ENCODE measurements at places on chromosomes 16 and 17.
A peak's percentile ranks its signal among the peaks of the same experiment; 100 is the strongest.

GRCh38 chr17:27283751-27284150 is 10.2 kb upstream of the WSB1 start:
- no peaks in the 10 kb centered on the region for H3K36me3 ChIP-seq
- no peak overlapping the region for H3K27ac ChIP-seq
- no peak for DNase-seq
- no peaks in the 10 kb centered on the region for H3K27me3 ChIP-seq
- no peaks in the 10 kb centered on the region for H3K4me1 ChIP-seq

- H3K27ac ChIP-seq = peak overlapping the region; percentile 76
- no peaks in the 10 kb centered on the region for H3K36me3 ChIP-seq
- H3K27me3 ChIP-seq = no peaks in the 10 kb centered on the region
- peak overlapping the region; percentile 52 for H3K4me3 ChIP-seq
These were observed 74.9 kb upstream of the ZFHX3 start for GRCh38 chr16:73122604-73123391.

GRCh38 chr17:38621538-38621937 is 15.8 kb upstream of the SRCIN1 start:
- no peaks in the 10 kb centered on the region for H3K4me1 ChIP-seq
- no peaks in the 10 kb centered on the region for H3K27me3 ChIP-seq
- H3K4me3 ChIP-seq = no peak overlapping the region
- no peak overlapping the region for H3K27ac ChIP-seq

- no peaks in the 10 kb centered on the region for H3K27me3 ChIP-seq
- DNase-seq = peak; percentile 76
- H3K4me1 ChIP-seq = peaks cover 21% of the 10 kb centered on the region
- H3K27ac ChIP-seq = peak overlapping the region; percentile 7
These were observed 29.7 kb downstream of the DCAKD start for GRCh38 chr17:45021607-45022287.

DNA sequence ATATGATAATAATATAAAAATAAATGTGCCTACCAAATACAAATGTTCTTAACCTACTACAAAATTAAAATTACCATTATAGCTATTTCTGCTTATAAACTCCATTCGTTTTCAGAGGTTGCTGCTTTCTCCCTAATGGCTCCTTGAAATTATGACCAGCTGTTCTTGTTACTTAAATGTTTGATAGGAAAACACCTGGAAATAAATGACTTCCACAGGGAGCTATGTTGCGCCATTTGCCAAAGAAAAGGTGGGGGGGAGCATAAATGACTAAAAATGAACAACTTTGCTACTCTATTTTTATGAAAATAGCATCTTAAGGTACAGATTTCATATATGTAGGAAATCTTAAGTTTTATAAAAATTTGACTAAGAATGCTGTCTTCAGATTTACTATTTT is 157.5 kb upstream of the MON1B start:
- H3K27ac ChIP-seq = no peak overlapping the region
- no peaks in the 10 kb centered on the region for H3K36me3 ChIP-seq
- H3K4me1 ChIP-seq = no peaks in the 10 kb centered on the region
- H3K27me3 ChIP-seq = no peaks in the 10 kb centered on the region

DNA sequence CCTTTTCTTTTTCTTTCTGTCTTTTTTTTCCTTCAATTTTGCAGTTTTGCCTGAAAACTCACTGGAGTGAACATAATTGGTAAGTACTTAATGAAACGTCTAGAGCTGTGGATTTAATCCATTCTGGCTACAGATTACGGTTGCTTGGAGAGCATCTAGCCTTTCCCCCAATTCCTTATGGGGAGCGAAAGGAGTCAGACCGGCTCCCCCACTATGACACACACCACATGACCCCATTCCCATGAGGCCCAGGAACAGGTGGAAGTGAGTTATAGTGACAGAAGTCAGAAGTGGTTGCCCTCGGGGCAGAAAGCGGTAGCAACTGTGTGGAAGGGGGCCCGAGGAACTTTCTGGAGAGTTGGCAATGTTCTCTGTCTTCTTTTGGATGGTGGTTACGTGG is 41.2 kb downstream of the EMP2 start:
- no peak overlapping the region for H3K27ac ChIP-seq
- H3K4me3 ChIP-seq = no peak overlapping the region
- H3K4me1 ChIP-seq = no peaks in the 10 kb centered on the region
- DNase-seq = no peak
- peaks cover 79% of the 10 kb centered on the region for H3K36me3 ChIP-seq

- peak overlapping the region; percentile 45 for H3K4me3 ChIP-seq
- H3K27ac ChIP-seq = peak overlapping the region; percentile 67
- H3K4me1 ChIP-seq = peaks cover 6% of the 10 kb centered on the region
- peak; percentile 14 for DNase-seq
- H3K27me3 ChIP-seq = no peaks in the 10 kb centered on the region
These were observed 76.2 kb upstream of the KSR1 start for GRCh38 chr17:27379888-27380533.

- DNase-seq = no peak
- no peak overlapping the region for H3K27ac ChIP-seq
- peaks cover 4% of the 10 kb centered on the region for H3K36me3 ChIP-seq
- no peaks in the 10 kb centered on the region for H3K4me1 ChIP-seq
- H3K27me3 ChIP-seq = no peaks in the 10 kb centered on the region
- no peak overlapping the region for H3K4me3 ChIP-seq
These were observed 44.6 kb upstream of the ZNF750 start for GRCh38 chr17:82884341-82884969.

DNA sequence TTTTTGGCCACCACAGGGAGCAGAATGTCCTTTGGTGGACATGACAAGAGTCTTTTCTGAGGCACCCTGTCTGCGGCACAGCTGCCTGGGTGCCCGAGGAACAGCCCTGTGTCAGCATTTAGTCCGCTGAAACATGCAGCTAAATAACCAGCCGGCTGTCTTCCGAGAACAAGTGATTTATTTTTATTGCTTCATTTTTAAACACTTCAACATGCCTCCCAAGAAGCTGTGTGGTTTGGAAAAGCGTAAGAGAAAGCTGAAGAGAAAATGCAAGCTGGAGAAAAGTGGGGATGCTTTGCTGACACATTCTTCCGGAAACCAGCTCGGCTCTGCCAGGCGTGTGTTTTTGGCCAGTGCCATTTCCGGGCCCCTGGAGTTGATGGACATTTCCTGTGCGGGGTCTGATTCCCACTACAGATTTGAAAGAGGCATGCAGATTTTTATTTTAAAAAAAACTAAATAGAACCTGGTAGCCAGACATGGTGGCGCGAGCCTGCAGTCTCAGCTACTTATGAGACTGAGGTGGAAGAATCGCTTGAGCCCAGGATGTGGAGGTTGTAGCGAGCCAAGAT is 94.7 kb downstream of the SEC14L1 start:
- DNase-seq = peak; percentile 85
- H3K36me3 ChIP-seq = no peaks in the 10 kb centered on the region
- H3K27ac ChIP-seq = peak overlapping the region; percentile 67
- no peaks in the 10 kb centered on the region for H3K27me3 ChIP-seq

DNA sequence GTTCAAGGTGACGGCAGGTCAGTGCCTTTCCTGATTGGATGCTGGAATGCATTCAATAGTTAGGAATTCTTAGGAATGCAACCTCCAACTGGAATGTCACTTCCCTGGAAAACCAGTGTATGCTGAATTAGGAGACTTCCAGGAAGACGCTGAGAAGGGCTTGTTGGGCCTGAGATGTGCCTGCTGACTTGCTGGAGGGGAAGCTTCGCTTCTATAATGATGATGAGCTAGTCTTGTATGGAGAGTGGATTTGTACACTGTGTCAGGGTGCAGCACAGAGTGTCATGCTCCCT is 45.6 kb downstream of the SMPD3 start:
- no peak overlapping the region for H3K4me3 ChIP-seq
- H3K36me3 ChIP-seq = no peaks in the 10 kb centered on the region
- no peak for DNase-seq
- H3K4me1 ChIP-seq = no peaks in the 10 kb centered on the region
- H3K27ac ChIP-seq = no peak overlapping the region
- H3K27me3 ChIP-seq = no peaks in the 10 kb centered on the region

GRCh38 chr16:65548470-65548869 is 426.6 kb upstream of the CDH11 start:
- no peak for DNase-seq
- H3K4me1 ChIP-seq = no peaks in the 10 kb centered on the region
- no peak overlapping the region for H3K4me3 ChIP-seq
- no peaks in the 10 kb centered on the region for H3K27me3 ChIP-seq

DNA sequence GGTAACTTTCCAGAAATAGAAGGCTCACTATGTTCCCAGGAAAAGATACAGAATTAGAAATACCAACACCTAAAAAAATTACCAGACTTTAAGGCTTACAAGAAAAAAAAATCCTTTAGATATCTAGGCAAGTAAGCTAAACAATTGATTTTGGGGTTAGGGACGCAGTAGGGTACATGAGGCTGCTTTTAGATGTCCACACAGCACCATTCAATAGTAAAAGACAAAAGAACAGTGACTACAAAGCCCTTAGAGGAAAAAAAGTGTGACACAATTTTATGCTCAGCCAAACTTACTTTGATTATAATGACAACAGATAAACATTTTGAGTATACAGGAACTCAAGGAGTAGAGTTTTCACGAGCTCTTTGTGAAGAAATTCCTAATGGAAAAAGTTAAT is 29.9 kb downstream of the METTL16 start:
- H3K27me3 ChIP-seq = no peaks in the 10 kb centered on the region
- H3K4me1 ChIP-seq = peaks cover 3% of the 10 kb centered on the region
- peaks cover 8% of the 10 kb centered on the region for H3K36me3 ChIP-seq
- no peak for DNase-seq
- H3K27ac ChIP-seq = no peak overlapping the region

DNA sequence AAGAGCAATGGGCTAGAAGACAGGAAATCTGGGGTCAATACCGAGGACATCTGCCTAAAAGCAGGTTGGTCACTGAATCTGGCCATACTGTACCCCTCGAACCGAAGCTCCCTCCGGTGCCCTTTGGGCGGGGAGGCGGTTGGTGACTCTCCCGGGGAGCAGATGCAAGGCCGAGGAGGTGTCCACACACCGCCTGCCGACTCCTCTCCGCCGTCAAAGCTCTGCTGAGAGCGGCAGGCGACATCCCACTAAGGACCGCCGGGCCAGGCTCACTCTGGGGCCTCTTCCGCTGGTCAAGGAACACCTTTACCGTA is 458 bp downstream of the ZNF200 start:
- H3K4me1 ChIP-seq = peaks cover 8% of the 10 kb centered on the region
- peaks cover 37% of the 10 kb centered on the region for H3K36me3 ChIP-seq
- peak overlapping the region; percentile 97 for H3K27ac ChIP-seq
- no peaks in the 10 kb centered on the region for H3K27me3 ChIP-seq
- no peak for DNase-seq

GRCh38 chr16:31078597-31079341 is 4.5 kb downstream of the ZNF646 start:
- peaks cover 9% of the 10 kb centered on the region for H3K4me1 ChIP-seq
- H3K36me3 ChIP-seq = peaks cover 62% of the 10 kb centered on the region
- no peaks in the 10 kb centered on the region for H3K27me3 ChIP-seq
- H3K4me3 ChIP-seq = no peak overlapping the region
- DNase-seq = no peak
- no peak overlapping the region for H3K27ac ChIP-seq

Measured in ascending aorta (tissue), 2 donors.